HCT116 (cell line): ENCODE measurements at places on chromosomes 12 and 14. TPM values are rescaled to one million over a fixed set of nuclear protein-coding genes. Genes with fewer than 3 reads are reported as not detected.

The OR6S1 gene
- not detected for total RNA-seq

The TCL1B gene
- not detected for total RNA-seq

The LARP4 gene
- total RNA-seq: 76.3 TPM

The VSIG10 gene
- 42.6 TPM for total RNA-seq

The SLC38A4 gene
- total RNA-seq: not detected

The GALNT16 gene
- 0.32 TPM for total RNA-seq

GRCh38 chr12:53722450-53723041 lies 4.7 kb downstream of the CALCOCO1 start:
- H3K27me3 ChIP-seq: no peaks in the 10 kb centered on the region
- H3K36me3 ChIP-seq: no peaks in the 10 kb centered on the region; the same call in 1 of the 2 replicates
- H3K4me1 ChIP-seq: peaks cover 10% of the 10 kb centered on the region
- H3K27ac ChIP-seq: no peak overlapping the region

DNA sequence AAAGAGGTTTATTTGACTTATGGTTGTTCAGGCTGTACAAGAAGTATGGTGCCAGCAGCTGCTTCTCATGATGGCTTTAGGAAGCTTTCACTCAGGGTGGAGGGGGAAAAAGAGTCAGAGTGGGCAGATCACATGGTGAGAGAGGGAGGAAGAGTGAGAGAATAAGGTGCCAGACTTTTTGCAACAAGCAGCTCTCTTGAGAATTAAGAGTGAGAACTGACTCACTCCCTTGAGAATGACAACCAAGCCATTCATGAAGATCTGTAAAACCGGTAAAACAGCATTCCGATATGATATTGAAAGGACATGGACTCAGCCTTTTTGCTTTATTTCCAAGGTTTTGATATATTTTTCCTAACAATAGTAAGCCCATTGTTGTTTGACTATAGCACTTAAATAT lies 501.2 kb downstream of the GALC start:
- H3K36me3 ChIP-seq: no peaks in the 10 kb centered on the region
- H3K4me1 ChIP-seq: no peaks in the 10 kb centered on the region
- H3K27ac ChIP-seq: no peak overlapping the region
- DNase-seq: no peak
- H3K27me3 ChIP-seq: no peaks in the 10 kb centered on the region

DNA sequence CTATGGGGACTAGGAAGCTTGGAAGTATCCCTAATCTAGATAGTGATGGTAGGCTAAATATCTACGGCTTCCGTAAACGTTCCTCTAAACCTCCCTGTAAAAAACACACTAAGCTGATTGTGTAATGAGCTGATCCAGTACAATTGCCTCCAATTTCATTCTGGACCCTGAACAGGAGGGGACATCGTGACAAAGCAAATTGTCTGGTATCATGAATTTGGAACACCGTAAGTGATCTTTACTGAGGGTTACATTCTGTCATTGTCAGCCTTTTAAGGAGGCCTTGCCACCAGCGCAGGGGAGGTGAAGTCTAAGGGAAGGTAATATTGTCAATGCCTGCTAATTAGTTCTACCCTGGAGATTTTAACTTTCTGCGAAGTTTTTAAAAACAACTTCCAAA lies 487 bp upstream of the MGST1 start:
- peak overlapping the region; percentile 65 for H3K4me3 ChIP-seq
- no peak for DNase-seq
- peaks cover 20% of the 10 kb centered on the region for H3K4me1 ChIP-seq
- H3K36me3 ChIP-seq: no peaks in the 10 kb centered on the region

GRCh38 chr14:45998554-45998953 lies 653.0 kb downstream of the RPL10L start:
- H3K4me1 ChIP-seq: no peaks in the 10 kb centered on the region
- no peak overlapping the region for H3K27ac ChIP-seq
- no peaks in the 10 kb centered on the region for H3K27me3 ChIP-seq

DNA sequence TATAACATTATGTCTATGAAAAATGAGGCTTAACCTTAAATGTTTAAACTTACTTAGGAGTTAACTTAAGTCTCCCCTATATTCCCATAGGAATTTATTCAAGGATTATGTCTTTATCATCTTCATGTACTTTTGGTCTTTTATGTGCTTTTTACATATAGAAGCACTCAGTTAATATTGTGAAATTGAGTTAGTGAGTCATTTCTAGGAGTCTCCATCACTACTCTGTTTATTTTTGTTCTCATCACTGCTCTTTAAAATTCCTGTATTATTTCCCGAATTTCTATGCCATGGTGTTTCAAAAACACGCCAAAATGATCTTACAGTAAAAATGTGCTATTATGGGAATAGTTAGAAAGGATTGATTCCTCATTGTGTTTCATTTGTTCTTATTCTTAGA lies 31.6 kb downstream of the TBC1D15 start:
- no peak overlapping the region for H3K27ac ChIP-seq
- H3K4me3 ChIP-seq: no peak overlapping the region
- H3K4me1 ChIP-seq: no peaks in the 10 kb centered on the region

DNA sequence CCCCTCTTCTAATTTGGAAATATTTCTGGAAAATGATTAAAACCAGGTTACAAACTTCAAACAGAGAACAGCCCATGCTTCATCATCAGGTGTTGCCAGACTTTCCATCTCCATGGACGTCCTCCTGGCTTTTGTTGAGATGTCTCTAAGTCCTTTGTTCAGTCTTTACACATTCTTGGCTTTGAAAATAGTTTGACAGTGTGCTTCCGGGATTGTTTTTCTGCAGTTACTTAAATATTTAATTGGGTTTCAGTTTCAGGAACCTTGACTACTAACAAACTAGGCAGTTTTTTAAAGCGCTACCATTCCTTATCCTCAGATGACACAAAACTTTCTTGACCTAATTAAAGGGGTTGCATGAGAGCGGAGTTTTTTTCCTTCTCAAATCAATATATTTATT lies 47.8 kb downstream of the GOLGA5 start:
- H3K36me3 ChIP-seq: peaks cover 14% of the 10 kb centered on the region
- no peak overlapping the region for H3K4me3 ChIP-seq
- no peaks in the 10 kb centered on the region for H3K27me3 ChIP-seq
- H3K27ac ChIP-seq: no peak overlapping the region

- no peaks in the 10 kb centered on the region for H3K27me3 ChIP-seq
- H3K27ac ChIP-seq: no peak overlapping the region
- peak overlapping the region; percentile 59 for H3K4me3 ChIP-seq
Measured at GRCh38 chr14:23181946-23182345, 1.5 kb downstream of the SLC7A8 start.

DNA sequence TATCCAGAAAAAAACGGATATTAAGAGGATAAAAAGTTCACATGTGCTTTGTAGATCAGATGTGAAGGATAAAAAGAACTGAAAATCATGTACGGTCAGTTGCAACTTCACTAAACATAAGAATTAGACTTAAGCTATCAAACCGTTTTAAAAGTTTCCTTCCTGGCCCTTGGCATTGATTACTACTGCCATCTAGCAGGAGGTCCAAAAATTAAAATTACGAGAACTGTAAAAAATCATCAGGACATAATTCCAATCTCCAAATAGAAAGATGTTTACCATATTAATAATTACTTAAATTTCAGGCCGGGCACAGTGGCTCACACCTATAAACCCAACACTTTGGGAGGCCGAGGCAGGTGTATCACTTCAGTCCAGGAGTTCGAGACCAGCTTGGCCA lies 7.9 kb downstream of the WDR89 start:
- H3K27ac ChIP-seq: no peak overlapping the region
- no peak overlapping the region for H3K4me3 ChIP-seq
- no peaks in the 10 kb centered on the region for H3K27me3 ChIP-seq
- no peak for DNase-seq
- no peaks in the 10 kb centered on the region for H3K4me1 ChIP-seq
- no peaks in the 10 kb centered on the region for H3K36me3 ChIP-seq

GRCh38 chr14:33728010-33728498 lies 222.8 kb downstream of the EGLN3 start:
- DNase-seq: no peak
- H3K27me3 ChIP-seq: peaks cover 29% of the 10 kb centered on the region
- no peaks in the 10 kb centered on the region for H3K36me3 ChIP-seq
- H3K27ac ChIP-seq: no peak overlapping the region

DNA sequence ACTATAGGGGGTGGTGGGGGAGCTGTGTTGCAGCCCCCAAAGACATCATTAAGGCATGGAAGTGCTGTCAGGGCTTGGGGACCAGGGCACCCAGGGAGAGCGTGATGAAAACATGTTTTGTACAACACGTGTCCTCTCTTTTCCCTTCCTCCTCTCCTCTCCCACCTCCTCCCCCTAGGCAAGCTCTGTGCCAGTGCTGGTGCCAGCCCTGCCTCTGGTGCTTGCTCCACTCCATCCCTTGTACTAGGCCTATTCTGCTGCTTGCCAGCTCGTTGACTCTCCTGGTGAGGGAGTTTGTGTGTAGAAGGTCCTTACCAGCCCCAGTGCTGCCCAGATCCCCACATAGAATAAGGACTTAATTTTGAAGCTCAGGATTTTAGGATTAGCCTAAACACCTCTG lies 3.2 kb upstream of the RARG start:
- no peaks in the 10 kb centered on the region for H3K27me3 ChIP-seq
- H3K4me3 ChIP-seq: no peak overlapping the region
- peaks cover 61% of the 10 kb centered on the region for H3K4me1 ChIP-seq

DNA sequence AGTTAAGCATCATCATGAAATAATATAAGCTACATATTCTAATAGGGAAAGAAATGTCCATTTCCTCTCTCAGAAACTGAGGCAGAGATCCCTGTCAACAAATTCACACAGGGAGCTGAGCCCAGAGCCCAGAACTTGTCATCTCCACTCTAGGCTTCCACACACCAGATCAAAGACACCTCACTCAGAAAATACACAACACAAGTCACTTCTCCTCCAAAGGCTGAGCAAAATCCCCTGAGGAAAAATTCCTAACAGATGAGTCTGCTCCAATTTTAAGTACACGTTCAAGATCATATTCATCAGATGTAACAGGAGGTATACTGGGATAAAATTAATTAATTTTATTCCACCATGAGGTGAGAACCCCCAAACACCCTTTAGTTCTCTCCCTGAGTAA lies 227.3 kb downstream of the DPF3 start:
- DNase-seq: peak; percentile 35
- H3K4me1 ChIP-seq: peaks cover 8% of the 10 kb centered on the region; the same call in 1 of the 2 replicates
- H3K4me3 ChIP-seq: no peak overlapping the region

DNA sequence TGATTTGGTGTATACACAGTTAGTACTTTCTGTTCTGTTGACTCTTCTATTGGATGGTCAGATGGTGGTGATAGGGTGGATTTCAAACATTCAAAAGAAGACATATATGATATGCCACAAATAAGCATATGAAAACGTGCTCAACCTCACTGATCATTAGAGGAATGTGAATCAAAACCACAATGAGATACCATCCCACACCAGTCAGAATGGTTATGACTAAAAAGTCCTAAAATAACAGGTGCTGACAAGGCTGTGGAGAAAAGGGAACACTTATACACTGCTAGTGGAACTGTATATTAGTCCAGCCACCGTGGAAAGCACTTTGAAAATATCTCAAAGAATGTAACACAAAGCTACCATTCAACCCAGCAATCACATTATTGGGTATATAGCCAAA lies 425.5 kb downstream of the C12orf50 start:
- H3K27ac ChIP-seq: no peak overlapping the region
- H3K4me1 ChIP-seq: no peaks in the 10 kb centered on the region
- H3K4me3 ChIP-seq: no peak overlapping the region
- DNase-seq: no peak
- H3K36me3 ChIP-seq: no peaks in the 10 kb centered on the region

GRCh38 chr12:171743-172676 lies 41.9 kb downstream of the SLC6A12 start:
- H3K4me3 ChIP-seq: no peak overlapping the region
- peaks cover 4% of the 10 kb centered on the region; the same call in 1 of the 2 replicates for H3K4me1 ChIP-seq
- no peak overlapping the region for H3K27ac ChIP-seq
- H3K36me3 ChIP-seq: no peaks in the 10 kb centered on the region
- no peak for DNase-seq

DNA sequence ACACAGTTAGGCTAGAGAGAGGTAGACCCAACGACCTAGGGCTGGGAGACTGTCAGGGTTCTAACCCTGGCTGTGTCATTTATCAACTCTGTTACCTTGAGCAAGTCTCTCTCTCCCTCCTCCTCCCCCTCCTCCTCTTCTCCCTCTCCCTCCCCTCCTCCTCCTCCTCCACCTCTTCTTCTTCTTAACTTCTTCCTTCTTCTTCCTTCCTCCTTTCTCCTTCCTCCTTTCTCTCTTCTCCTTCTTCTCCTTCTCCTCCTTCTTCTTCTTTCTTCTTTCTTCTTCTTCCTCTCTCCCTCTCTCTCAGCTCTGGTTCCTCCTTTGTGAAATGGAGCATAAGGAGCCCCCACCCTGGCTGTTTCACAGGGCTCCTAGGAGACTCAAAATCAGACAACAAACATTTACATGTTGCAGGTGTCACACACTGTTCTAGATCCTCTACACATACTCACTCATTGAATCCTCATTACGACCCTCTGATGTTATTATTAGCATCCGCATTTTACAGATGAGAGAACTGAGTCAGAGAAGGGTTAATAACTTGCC lies 2.2 kb upstream of the KCNH3 start:
- H3K27ac ChIP-seq: peak overlapping the region; percentile 44
- peaks cover 40% of the 10 kb centered on the region for H3K4me1 ChIP-seq
- no peak for DNase-seq
- H3K27me3 ChIP-seq: no peaks in the 10 kb centered on the region

DNA sequence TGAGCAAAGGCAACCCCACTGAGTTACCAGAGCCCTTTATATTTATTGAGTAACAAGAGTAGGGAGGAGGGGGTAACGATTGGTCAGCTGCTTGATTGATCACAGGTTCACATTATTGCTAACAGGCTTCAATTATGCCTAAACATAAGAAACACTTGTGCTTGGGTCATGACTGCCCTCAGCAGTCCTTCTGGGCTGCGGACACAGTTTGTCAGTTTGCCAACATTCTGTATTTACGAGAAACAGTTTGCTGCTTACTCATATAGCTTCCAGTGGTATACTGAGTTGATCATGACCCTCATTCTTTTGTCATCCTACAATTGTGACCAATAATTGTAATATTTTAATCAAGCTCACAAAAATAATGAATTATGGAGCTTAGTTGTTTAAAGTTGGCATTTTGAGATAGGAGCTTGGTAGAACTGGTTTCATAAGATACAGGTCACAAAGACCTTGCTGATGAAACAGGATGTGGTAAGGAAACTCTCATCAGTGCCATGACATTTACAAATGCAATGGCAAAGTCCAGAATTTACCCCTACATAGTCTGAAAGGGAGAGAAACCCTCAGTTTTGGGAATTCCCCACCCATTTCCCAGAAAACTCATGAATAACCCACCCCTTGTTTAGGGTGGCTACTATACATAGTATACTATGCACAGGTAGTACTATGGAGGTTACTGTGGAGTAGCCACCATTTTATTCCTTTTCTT lies 1421.0 kb upstream of the FLRT2 start:
- H3K4me3 ChIP-seq: no peak overlapping the region
- H3K36me3 ChIP-seq: no peaks in the 10 kb centered on the region
- no peaks in the 10 kb centered on the region for H3K27me3 ChIP-seq
- H3K4me1 ChIP-seq: no peaks in the 10 kb centered on the region
- DNase-seq: no peak

DNA sequence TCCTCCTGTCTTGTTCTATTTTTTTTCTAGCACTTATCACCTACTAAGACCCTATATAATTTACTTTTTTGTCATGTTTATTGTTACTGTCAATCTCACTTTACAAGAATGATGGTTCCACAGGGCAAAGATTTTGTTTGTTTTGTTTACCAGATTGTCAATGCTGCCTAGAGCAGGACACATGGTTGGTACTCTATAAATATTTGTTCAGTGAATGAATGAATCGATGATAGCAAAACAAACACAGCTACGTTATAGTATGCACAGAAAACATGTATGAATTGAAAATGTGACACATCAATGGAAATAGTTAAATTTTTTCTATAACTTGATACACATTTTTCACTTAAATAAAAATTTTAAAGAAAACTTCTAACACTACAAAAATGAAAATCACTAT lies 67.1 kb upstream of the KRR1 start:
- no peak overlapping the region for H3K4me3 ChIP-seq
- H3K27me3 ChIP-seq: no peaks in the 10 kb centered on the region
- no peaks in the 10 kb centered on the region for H3K36me3 ChIP-seq
- no peak overlapping the region for H3K27ac ChIP-seq
- DNase-seq: no peak
